Stimulated activated naive CD8-positive, alpha-beta T cell treated with anti-CD3 and anti-CD28 coated beads, Interleukin-15, Interleukin-2, amounts not matched to agents 100 U/mL and 50 U/mL, for 24 hours (primary cell): ENCODE measurements at places on chromosomes 1 and 21.
A peak's percentile ranks its signal among the peaks of the same experiment; 100 is the strongest.

GRCh38 chr1:204073837-204074273 is 940 bp downstream of the SOX13 start:
- DNase-seq: no peak

GRCh38 chr1:33610864-33611455 is 138.5 kb downstream of the ZSCAN20 start:
- DNase-seq: no peak

DNA sequence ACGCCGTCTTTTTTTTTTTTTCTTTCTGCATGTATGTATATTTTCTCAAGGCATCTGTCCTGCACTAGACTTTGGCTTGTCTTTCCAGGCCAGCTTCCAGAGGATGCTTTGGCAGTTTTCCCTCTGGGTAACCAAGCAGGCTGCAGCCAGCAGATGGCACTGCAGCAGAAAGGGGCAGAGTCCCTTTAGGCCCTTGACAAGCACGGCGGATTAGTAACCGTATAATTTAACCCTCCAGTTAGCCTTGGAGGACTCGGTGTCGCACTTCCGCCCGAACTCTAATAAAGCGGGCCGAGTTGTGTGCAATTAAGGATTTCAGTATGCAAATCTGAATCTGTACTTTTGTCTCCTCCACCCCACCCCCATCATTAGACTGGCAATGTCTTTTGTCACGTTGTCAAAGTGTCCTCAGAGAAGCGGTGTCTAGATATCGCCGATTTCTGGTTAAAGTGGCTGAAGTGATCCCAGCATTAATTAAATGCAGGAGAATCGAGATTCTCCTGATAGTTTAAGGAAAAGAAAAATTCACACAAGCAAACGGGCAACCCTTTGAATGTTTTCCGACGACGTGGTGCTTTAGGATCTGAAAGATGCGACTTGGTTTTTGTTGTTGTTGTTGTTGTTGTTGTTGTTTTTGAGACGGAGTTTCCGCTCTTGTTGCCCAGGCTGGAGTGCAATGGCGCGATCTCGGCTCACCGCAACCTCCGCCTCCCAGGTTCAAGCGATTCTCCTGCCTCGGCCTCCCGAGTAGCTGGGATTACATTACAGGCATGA is 1.1 kb upstream of the TMEM167B start:
- peak; percentile 64 for DNase-seq

GRCh38 chr1:87501738-87502137 is 173.1 kb downstream of the LMO4 start:
- no peak for DNase-seq
